ENCODE measurements at places on chromosomes 2 and 18.

DNA sequence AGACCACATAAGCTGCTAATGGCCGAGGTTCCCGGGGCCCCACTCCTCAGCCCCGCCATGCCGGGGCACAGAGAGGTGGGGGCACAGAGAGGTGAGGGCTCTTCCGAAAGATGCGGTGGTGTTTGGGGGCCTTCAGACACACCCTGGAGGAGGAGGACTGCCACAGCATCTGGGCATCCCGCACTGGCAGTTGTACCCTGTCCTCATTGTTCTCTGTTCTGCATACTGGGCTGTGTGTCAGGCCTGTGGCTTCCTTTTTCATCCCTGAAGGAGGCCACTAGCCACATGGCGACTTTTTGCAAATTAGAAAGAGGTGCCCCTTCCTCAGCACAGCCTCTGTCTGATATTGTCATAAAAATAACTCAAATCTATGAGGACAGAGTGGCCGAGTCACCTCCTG, 150.1 kb downstream of the CTIF start:
- no peak for DNase-seq

GRCh38 chr18:58662118-58662517, 9.1 kb upstream of the MALT1 start:
- no peak for DNase-seq

DNA sequence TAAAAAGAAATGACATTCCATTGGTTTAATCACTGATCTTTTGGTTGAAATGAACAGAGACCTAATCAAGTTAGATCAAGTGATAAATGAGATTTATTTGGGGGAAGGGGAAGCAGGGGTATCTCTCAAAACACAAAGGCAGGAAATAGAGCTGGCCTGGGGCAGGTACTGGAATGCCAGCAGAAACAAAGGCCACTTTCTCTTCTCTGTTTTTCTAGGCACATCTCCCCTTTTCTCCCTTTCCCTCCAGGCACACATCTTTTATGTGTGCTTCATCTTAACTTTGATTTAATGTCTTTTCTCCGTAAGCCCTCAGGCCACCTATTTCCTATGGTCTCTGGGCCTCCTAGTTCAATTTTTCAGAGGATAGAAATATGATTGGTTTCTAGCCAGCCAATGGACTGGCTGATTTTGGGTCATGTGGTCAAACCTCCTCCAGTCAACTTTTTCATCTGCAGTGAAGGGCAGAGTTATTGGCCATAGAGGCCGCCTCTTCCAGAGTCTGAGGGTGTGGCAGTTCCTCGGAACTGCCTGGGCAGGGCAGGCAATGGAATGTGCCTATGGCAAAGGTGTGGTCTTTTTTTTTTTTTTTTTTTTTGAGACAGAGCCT, 58.9 kb upstream of the FAM136A start:
- peak; percentile 6 for DNase-seq

GRCh38 chr2:222693837-222694236, 22.4 kb downstream of the MOGAT1 start:
- DNase-seq = peak; percentile 60

DNA sequence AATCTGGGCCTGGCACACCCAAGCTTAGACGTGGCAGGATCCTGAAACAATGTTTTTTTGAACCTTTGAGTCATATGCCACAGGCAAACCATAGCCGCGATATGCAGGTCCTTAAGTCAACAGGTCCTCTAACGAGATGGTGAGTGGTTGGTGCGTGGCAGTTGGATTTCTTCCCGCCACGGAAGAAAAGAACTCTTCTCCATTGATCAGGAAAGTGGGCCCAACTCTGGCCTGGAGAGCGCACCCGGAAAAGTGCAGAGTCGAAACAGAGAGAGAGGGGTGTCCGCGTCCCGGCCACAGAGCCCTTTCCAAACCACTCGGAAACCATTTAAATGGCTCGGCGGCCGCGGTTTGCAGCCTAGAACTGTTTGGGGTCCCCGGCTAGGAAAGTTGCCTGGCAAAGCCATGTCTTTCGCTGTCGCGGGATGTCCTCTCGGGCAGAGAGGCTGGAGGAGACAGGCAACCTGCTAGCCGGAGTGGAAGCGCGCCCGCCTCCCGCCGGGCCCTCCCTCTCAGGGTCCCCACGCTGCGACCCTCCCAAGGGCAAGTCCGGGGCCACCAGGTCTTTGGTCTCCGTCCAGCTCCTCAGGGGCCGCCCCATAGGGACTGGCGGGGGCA, 777 bp downstream of the GALNT3 start:
- DNase-seq = peak; percentile 69

DNA sequence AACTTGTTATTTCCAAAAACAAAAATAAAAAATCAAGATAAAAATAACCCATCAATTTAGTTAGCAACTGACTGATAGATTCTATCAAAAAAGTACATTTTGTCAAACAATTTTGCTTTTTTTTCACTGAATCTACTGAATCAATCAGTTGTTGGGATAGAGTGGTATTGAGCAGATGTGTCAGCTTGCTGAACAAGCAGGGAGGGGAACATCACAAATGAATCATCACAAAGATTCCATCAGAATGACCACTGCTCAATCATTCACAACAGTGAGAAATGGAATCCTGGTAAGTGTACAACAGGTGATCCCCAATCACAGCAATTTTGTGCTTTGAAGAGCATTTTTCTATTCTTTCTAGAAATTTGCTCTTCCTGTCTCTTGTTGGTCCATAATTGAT, 12.3 kb upstream of the SLC14A2 start:
- peak; percentile 6 for DNase-seq

GRCh38 chr2:96764253-96764637, 3.5 kb downstream of the CNNM4 start:
- DNase-seq = no peak

DNA sequence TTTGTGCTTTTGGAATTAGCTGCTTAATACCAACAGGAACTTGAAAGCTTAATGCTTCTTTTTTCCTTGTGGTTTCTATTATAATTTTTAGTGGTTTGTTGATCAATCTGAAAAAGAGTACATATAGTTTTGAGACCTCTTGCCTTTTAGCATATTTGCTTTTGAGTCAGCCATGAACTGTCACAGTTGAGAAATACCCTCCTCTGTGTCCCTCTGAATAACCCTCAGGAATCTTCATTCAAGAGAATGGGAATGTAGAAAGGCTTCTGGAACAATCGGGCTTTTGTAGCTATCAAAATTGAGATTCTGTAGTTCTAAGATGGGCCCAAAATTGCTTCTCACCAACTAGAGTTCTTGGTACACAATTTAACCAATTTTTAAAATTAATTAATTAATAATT, 451.1 kb upstream of the TRIB2 start:
- DNase-seq = no peak

DNA sequence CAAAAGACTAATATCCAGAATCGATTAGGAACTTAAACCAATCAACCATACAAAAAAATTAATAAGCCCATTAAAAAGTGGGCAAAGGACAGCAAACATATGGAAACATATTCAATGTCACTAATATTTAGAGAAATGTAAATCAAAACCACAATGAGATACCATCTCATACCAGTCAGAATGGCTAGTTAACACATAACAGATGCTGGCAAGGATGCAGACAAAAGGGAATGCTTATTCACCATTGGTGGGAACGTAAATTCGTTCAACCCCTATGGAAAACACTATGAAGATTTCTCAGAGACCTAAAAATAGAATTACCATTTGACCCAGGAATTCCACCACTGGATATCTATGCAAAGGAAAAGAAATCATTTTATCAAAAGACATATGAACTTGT, 468.2 kb upstream of the ST6GAL2 start:
- no peak for DNase-seq

DNA sequence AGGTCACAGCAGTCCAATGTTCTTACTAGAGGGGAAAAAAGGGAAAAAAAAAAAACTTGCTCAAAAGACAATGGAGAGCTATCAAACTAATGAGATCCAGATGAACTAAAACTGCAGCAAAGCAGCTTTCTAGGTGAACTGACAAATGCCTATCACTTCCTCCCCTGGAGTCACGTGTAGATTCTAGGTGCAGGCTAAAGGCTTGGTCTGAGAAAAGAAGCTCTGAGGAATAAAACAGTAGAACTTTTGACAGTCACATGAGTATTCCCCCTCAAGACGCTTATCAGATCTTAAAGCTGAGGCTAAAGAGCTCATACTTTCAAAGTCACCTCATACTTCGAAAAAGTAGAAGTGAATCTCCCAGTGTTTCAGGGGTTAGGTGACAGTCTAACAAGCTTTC, 42.3 kb downstream of the SMAD2 start:
- no peak for DNase-seq
